Vagina (tissue), 2 donors: ENCODE measurements at places on chromosomes 6 and 20.

DNA sequence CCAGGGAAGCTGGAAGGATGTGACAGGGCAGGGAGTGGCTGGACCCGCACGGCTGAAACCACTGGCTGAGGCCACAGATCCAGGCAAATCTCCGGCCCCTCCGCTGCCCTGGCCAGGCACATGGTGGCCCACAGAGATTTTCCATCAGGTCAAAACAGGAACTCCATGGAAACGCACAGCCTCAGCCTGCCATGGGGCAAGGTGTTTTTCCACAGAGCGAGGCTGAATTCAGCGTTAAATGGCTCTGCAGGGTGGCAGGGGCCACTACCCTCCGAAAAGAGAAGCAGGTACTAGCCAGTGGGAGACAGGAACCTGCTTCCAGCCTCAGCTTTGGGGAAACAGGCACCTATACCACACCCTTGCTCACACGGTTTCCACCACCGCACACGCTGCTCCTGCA is 53.1 kb downstream of the PREX1 start:
- no peak for DNase-seq

- no peak for DNase-seq
Measured at GRCh38 chr6:156795825-156796224, 18.6 kb downstream of the ARID1B start.

- no peak for DNase-seq
Measured at GRCh38 chr6:26432627-26433201, 7.6 kb upstream of the BTN3A3 start.

GRCh38 chr6:89944826-89945407 is 50.6 kb downstream of the GJA10 start:
- no peak for DNase-seq

GRCh38 chr6:13980534-13980933 is 55.8 kb downstream of the RNF182 start:
- no peak for DNase-seq

- DNase-seq = no peak
Measured at GRCh38 chr6:47043286-47043685, 1.2 kb upstream of the ADGRF1 start.

- DNase-seq = no peak
Measured at GRCh38 chr6:139686308-139686707, 311.9 kb upstream of the CITED2 start.

GRCh38 chr20:53949319-53949839 is 121.0 kb downstream of the BCAS1 start:
- no peak for DNase-seq

- DNase-seq = peak; percentile 97
Measured at GRCh38 chr6:4021133-4021853, 57.6 kb downstream of the FAM217A start.

- no peak for DNase-seq
Measured at GRCh38 chr6:163252061-163252591, 162.4 kb upstream of the QKI start.

- no peak for DNase-seq
Measured at GRCh38 chr6:137224799-137225198, 5.6 kb upstream of the IFNGR1 start.

GRCh38 chr6:15434823-15435380 is 189.0 kb downstream of the JARID2 start:
- no peak for DNase-seq

- DNase-seq = no peak
Measured at GRCh38 chr6:77883851-77884250, 231.0 kb downstream of the MEI4 start.

GRCh38 chr6:130912434-130912833 is 85.2 kb downstream of the SMLR1 start:
- DNase-seq = no peak

- DNase-seq = no peak
Measured at GRCh38 chr6:95741045-95741444, 163.7 kb downstream of the MANEA start.

GRCh38 chr6:158787395-158787794 is 31.8 kb downstream of the EZR start:
- DNase-seq = no peak

DNA sequence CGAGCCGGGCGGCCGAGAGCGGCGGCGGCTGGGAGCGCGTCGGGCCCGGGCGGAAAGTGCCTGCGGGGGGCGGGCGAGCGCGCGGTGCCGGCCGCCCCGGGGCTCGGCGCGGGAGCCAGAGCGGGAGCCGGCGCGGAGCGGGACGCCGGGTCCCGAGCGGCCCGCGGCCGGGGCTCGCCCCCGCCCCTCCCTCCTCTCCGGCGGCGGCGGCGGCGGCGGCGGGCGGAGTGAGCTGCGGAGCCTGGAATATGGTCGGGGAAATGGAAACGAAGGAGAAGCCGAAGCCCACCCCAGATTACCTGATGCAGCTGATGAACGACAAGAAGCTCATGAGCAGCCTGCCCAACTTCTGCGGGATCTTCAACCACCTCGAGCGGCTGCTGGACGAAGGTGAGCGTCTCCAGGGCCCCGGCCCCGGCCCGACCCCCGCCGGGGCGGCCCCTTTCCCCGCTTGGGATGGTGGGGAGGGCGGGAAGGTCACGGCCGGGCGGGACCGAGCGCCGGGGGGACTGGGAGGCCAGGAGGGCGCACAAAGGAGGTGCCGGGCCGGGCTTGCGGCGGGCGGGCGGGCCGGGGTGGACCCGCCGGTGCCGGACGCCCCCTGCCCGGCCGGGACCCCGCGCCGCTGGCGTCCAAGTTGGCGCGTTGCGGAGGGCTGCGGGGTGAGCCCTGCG is 565 bp downstream of the QKI start:
- DNase-seq = no peak
